ENCODE measurements at places on chromosomes 7 and 10. TPM values are rescaled to one million over a fixed set of nuclear protein-coding genes. Genes with fewer than 3 reads are reported as not detected.

The PRKAR2B gene
- total RNA-seq, result 13.9 TPM

The TAS2R16 gene
- total RNA-seq, result not detected

The IPMK gene
- 5.4 TPM for total RNA-seq

The MUC12 gene
- total RNA-seq, result not detected

The EBF3 gene
- not detected for total RNA-seq

The NUTM2E gene
- not detected for total RNA-seq

DNA sequence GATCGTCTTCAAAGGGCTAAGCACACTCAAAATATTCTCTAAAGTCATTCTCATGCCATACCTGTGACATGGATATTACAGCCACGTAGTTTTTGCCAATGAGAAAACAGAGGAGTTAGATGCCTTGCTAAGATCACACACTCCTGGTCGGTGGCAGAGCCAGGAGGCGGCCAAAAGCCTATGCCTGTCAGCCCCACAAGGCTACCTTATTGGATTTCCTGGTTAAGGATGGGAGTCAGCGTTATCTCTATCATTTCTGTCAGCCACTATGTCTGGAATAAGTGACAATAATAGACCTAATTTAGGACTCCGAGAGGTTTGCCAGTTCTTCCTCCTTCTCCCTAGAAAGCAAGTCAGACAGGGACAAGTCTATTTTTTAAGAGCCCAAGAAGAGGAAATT is 250.8 kb downstream of the TRIL start:
- DNase-seq, result no peak

GRCh38 chr7:91609525-91609924 is 271.0 kb downstream of the MTERF1 start:
- no peak for DNase-seq

DNA sequence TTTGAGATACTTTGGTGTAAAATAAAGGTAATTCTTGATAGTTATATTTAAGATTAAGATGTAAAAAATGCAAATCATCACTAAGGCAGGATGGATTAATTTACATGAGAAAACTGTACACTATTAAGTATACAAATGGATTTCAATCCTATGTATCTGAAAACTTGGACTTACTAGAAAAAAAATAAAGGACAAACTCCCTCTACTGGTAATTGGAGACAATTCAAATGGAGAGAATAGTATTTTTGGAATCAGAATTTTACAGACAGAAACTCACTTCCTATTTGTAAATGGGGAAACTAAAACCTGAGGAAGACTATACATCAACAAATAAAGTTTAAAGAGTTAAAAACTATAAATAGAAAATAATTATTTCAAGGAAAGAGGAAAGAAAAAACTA is 62.6 kb downstream of the CUL2 start:
- DNase-seq, result peak; percentile 26

GRCh38 chr10:91513598-91514424 is 103.7 kb downstream of the HECTD2 start:
- no peak for DNase-seq

DNA sequence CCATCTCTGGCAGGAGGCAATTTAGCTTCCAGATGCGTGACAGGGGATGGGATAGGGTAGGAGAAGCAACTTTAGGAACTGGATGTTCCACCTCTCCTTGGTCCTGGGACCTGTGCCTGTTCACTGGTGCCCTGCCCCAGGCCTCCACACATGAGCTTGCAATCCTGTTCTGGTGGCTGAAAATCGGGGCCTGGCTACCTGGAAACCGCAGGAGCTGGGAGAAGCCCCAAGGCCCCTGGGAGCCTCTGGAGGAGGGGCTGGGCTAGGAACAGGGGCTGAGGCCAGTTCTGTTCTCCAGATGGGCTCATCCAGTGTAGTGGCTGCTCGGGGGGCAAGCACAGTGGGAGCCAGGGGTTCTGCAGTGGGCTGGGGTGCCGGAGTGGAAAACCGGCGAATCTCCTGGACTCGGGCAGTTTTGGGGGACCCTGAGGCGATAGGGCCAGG is 5.3 kb upstream of the MYOZ1 start:
- DNase-seq, result no peak

DNA sequence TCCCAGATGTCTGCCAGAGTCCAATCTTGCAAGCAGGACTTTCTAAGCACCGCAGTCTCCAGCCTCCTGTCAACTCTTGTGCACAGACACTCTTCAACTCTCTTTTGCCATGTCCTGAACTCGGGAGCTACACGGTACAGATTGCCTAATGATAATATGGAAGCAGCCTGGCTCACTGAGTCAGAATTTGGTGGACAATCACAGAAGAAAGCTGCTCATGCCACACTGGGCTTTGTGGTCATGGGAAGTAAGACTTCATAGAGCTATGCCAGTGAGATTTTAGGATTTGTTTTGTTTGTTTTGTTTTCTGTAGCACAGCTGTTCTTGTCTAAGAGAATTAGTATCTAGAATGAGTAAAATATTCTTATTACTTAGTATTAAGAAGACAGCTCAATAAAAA is 144.1 kb upstream of the PRSS58 start:
- no peak for DNase-seq
